ENCODE measurements at places on chromosomes 5 and 9.

DNA sequence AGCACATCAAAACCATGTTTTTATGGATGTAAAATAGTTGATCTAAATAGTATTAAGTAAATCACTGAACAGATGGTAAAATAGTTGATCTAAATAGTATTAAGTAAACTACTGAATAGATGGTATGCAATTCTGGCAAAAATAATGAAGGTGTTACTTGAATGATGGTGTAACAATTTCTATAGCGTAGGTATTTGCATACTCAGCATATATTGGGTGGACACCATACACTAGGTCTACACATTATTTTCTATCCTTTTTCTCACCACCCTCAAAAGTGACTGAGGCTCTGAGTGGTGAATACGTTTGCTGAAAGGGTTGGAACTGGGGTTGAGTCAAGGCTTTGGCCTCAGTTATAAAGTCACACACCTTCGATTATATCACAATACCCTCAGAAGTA, 81.3 kb downstream of the ATP10B start:
- DNase-seq = no peak

GRCh38 chr9:18623221-18624079, 149.5 kb downstream of the ADAMTSL1 start:
- DNase-seq = no peak

DNA sequence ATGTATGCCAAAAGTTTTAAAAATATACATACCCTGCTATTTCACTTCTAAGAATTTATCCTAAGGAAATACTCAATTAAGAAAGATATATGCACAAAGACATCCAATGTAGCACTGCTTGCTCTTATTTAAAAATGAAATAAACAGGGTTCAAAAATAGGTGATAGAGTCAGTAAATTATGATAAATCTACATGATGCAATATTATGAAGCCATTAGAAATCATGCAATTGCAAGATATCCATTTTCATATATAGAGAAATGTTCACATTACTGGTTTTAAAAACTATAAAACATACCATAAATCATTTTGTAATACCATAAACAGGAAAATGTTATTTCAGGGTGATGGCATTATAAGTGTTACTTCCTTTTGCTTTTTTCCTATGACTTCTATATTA, 8.6 kb upstream of the SLC12A2 start:
- DNase-seq = no peak

- no peak for DNase-seq
Observed at GRCh38 chr5:133284306-133284705, 232.5 kb downstream of the HSPA4 start.

DNA sequence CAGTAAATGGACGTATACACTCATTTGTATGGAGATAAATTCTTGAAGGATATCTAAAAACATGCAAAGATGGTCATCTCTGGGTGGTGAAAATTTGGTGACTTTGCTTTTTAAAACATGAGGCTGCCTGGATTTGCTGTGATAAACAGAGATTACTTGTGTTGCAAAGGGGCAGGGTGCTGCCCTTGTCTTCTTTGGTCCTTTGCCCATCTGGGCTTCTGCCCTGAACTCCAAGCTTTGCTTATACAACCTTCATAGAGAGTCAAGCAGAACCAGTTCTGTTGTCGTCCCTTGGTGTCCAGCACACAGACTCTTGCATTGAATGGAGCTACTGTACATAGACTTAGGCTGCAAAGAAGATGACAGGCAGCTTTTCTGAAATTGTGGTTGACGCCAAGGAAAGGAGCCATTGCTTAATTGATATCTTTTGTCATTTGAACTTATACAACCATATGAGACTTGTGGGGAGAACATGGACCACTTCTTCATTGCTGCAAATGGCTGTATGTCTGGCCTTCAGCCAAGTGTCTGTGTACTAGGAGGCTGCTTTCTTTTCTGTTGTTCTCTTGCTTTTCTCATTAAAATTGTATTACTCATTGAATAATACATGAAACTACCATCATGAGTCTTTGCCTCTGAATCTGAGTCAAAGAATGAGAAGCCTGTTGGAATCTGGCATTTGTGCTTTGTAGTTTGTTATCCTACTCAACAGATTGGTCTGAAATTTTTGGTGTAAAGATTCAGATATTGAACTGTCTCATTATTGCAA, 152.5 kb downstream of the DMRT2 start:
- DNase-seq = no peak

- DNase-seq = peak; percentile 35
Observed at GRCh38 chr9:121992571-121993212, 100.4 kb downstream of the TTLL11 start.

Measured in activated CD4-positive, alpha-beta T cell treated with anti-CD3 and anti-CD28 coated beads for 4 hours (primary cell).